ENCODE measurements at places on chromosomes 1 and 21. TPM values are rescaled to one million over a fixed set of nuclear protein-coding genes. Genes with fewer than 3 reads are reported as not detected.

DNA sequence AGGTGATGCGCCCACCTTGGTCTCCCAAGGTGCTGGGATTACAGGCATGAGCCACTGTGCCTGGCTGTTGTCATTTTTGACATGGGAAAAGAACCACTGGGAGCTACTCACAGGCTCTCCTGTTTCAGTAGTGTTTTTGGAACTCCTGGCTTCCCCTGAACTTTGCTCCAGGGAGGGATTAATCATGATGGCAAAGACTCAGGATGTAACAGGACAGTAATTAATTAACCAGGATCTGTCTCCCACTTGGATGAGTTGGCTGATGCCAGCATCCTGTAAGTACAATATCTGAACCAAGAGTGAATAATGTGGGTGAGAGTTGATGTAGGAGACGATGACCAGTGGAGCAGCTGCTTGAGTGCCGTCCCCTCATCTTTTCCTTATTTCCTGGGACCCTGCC is 4.9 kb downstream of the SFT2D2 start:
- DNase-seq, result no peak

GRCh38 chr1:160045653-160046052 is 13.9 kb upstream of the PIGM start:
- no peak for DNase-seq

DNA sequence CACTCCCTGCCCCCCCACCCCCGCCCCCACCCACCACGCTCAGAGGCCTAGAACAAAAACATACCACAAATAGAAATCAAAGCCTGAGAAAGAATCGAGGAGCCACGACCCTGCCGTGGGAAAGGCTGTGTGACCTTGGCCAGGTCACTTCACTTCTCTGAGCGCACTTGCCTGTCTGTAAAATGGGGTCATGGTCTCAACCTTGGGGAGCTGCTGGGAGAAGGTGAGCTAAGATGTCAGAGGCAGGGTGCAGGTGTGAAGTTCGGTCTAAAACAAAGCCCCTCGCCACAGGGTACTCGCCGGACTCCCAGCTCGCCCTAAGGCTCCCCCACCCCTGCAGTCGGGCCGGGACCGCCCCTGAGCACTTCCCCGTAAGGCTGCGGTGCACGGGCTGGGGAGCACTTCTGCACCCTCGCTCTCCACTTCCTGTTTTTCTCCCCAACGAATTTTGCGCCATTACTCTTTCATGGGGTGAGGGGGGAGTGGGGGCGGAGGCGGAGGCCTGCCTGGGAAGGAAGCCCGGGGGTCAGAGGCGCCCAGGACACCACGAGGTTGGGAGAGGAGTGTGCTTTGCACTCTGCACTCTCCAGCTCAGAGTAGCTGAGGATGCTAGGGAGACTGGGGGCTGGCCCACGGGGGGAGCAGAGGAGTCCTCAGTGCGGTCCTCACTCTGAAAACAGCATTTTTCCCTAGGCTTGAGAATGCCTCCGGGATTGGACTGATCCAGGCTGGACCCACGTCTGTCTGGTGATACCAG is 21.9 kb upstream of the PIK3CD start:
- DNase-seq, result peak; percentile 70

- no peak for DNase-seq
Observed at GRCh38 chr1:235831148-235831547, 35.6 kb downstream of the LYST start.

- DNase-seq, result no peak
Observed at GRCh38 chr21:45858180-45858579, 123.4 kb upstream of the COL6A1 start.

DNA sequence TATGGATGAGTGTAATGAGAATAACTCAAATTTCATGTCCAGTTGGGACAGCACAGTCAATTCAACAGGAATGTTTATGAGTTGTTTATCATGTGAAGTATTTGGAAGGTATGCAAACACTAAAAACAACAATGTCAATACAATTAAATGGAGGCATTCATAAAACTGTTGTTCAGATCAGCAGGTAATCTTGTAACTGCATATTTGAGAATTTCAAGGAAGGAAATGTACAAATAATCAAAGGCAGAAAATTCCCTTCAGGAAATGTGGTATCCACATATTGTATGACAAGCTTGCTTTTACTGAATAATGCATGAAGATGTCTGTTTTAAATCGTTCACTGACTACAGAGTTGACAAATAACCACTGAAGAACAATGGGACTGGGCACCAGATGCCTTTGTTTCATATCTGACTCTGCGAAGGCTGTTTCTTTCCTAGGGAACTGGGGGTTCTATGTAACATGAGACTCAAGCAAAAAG is 198.3 kb downstream of the LTN1 start:
- DNase-seq, result no peak

DNA sequence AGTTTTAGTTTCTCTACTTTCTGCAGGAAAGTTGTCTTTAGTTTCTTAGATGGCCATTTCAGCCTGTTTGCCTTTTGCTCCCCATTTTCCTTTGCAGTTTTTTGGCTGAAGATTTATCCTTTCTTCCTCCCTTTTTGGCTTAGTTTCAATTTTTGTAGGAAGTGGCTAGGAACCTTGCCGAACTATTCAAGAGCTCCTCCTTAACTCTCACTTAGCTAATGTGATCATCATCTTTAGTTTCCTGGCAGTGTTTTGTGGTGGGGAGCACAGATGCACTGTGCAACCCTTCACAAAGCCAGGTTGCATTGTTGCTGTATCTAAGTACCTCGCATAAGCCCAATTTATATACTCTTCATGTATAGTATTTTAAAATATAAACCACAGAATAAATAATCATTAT is 28.8 kb upstream of the CCDC181 start:
- DNase-seq, result no peak

DNA sequence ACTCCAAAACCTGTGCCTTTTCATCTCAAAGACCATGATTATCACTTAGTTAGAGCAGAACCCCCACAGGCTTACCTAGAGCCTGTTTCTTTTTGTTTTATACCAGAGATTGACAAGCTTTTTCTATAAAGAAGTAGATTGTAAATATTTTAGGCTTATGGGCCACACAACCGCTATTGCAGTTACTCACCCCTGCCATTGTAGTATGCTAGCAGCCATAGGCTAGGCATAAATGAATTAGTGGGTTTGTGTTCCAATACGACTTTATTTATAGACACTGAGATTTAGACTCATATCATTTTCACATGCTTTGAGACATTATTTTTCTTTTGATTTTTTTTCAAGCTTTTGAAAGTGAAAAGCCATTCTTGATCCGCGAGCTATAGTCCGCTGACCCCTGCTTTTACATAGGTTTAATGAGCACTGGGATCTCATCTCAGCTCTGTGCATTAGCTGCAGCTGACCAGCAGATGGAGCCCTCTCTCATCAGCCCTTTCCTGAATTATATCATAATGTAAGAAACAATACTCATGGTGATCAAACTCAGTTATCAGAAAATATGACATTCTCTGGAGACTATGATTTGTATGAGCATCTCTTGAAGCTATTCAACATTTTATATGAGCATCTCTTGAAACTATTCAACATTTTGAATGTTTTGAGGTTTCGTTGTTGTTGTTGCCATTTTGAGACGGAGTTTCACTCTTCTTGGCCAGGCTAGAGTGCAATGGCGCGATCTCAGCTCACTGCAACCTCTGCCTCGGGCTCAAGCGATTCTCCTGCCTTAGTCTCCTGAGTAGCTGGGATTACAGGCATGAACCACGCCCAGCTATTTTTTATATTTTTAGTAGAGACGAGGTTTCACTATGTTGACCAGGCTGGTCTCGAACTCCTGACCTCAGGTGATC is 111.9 kb upstream of the L1TD1 start:
- no peak for DNase-seq

- DNase-seq, result peak; percentile 67
Observed at GRCh38 chr1:24964811-24965570, 34.9 kb upstream of the RUNX3 start.

- no peak for DNase-seq
Observed at GRCh38 chr1:76073481-76073880, 1.1 kb upstream of the ST6GALNAC3 start.

GRCh38 chr1:5640845-5641244 is 351.4 kb downstream of the NPHP4 start:
- DNase-seq, result no peak

DNA sequence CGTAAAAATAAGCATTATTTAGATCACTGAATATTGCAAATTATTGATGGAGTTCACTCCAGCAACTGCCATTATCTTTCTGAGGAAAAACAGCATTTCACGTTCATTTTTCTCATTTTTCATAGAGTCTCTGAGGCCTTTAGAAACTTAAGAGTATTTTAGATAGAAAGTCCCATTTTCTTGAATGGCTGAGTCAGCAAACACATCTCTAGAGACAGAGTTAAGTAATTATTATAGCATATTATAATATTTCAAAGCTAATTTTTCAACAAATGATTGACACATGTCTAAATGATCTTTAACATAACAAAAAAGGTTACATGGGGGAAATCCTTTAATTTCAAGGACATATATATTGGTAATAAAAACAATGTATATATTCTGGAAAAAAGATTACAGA is 31.8 kb downstream of the RGS18 start:
- no peak for DNase-seq

GRCh38 chr1:88169939-88170338 is 514.1 kb upstream of the PKN2 start:
- no peak for DNase-seq

DNA sequence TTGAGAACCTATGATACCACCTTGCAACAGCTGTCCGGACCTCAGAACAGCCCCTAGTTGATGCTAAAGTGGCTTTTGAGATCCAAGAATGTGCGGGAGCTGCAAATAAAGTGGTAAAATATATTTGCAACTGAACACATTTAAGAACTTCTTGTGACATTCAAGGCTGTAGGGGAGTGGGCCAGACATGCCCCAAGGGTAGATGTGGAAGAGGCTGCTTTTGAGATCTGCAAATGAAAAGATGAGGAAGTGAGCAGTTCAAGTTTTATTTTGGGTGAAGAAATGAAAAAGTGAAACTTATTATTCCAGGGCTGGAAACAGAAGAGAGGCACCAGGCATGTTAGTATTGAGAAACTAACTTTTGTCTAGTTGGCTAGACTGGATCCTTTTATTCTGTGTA is 359.5 kb upstream of the PLXNA2 start:
- DNase-seq, result no peak

- no peak for DNase-seq
Observed at GRCh38 chr1:51926171-51926812, 47.8 kb upstream of the NRDC start.

DNA sequence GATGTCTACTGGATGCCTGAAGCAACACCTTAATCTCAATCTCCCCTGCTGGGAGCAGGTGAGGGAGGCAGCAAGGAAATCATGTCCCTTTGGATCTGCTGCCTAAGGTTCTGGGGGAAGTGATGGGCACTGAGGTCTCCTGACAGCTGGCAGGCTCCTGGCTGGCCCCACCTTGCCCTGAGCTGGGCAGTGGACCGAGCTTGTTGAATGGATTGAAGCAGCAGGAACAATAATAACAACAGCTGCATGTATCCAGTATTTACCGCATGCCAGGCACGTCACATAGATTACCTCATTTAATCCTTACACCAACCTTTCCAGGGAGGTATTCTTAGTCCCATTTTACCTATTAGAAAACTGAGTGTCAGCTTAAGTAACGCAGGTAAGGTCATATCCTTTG is 133.9 kb downstream of the PLXNA2 start:
- no peak for DNase-seq

- DNase-seq, result no peak
Observed at GRCh38 chr1:223482766-223483165, 89.6 kb downstream of the CCDC185 start.

NLRP3 gene
- total RNA-seq, result 0.44 TPM

IL10 gene
- total RNA-seq, result 2.8 TPM

TTC39A gene
- 0.38 TPM for total RNA-seq

CFAP107 gene
- not detected for total RNA-seq

CFAP74 gene
- not detected for total RNA-seq

SPSB1 gene
- total RNA-seq, result 6.1 TPM

CSF3R gene
- total RNA-seq, result 0.12 TPM

FCRLB gene
- total RNA-seq, result 2.4 TPM

OR2AK2 gene
- not detected for total RNA-seq

LRP8 gene
- 40.6 TPM for total RNA-seq

All from activated B cell treated with CpG ODN at 0.5 μM for 24 hours (primary cell).